ENCODE measurements at places on chromosomes 3 and 15.

GRCh38 chr3:162491952-162492351, 995.3 kb downstream of the OTOL1 start:
- H3K4me3 ChIP-seq: no peak overlapping the region
- H3K27ac ChIP-seq: no peak overlapping the region
- no peaks in the 10 kb centered on the region for H3K4me1 ChIP-seq
- no peak for DNase-seq

DNA sequence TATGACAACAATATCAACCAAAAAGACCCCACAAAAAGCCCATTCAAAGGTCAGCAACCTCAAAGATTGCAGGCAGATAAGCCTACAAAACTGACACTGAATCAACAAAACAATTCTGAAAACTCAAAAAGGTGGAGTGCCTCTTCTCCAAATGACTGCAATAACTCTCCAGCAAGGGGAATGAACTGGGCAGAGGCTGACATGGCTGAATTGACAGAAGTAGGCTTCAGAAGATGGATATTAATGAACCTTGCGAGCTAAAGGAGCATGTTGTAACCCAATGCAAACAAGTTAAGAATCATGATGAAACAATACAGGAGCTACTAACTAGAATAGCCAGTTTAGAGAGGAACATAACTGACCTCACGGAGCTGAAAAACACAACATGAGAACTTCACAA, 20.4 kb upstream of the SLC25A38 start:
- H3K4me1 ChIP-seq: no peaks in the 10 kb centered on the region
- H3K27me3 ChIP-seq: no peaks in the 10 kb centered on the region
- H3K4me3 ChIP-seq: no peak overlapping the region
- H3K27ac ChIP-seq: no peak overlapping the region

- H3K4me3 ChIP-seq: no peak overlapping the region
- H3K4me1 ChIP-seq: peaks cover 5% of the 10 kb centered on the region
- no peak for DNase-seq
- no peak overlapping the region for H3K27ac ChIP-seq
Measured at GRCh38 chr3:123083383-123084124, 16.7 kb downstream of the PDIA5 start.

- no peak overlapping the region for H3K27ac ChIP-seq
- no peaks in the 10 kb centered on the region for H3K36me3 ChIP-seq
- no peaks in the 10 kb centered on the region for H3K27me3 ChIP-seq
Measured at GRCh38 chr15:60583194-60583593, 104.3 kb upstream of the ICE2 start.

DNA sequence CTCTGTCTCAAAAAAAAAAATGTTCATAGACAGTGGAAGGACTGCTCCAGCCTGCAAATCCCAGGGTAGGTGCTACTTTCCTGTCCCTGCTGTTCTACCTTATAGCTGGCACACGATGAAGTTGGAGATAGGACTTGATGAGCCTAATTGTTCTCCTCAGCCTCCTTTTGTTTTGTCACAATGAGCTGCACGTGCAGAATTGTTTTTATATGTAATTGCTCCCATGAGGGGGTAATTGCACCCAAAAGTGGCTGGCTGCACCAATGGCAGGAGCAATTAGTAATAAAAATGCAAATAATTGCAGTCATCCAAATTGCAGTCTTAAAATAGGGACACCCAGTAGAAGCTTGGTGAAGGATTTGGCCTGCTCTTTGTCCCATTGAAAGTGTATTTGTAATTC, 63.0 kb upstream of the PFN2 start:
- H3K36me3 ChIP-seq: no peaks in the 10 kb centered on the region
- DNase-seq: no peak
- peaks cover 2% of the 10 kb centered on the region for H3K27me3 ChIP-seq

- H3K36me3 ChIP-seq: no peaks in the 10 kb centered on the region
- peak overlapping the region; percentile 96 for H3K4me3 ChIP-seq
- H3K27ac ChIP-seq: peak overlapping the region; percentile 76
- H3K27me3 ChIP-seq: no peaks in the 10 kb centered on the region
Measured at GRCh38 chr15:75578173-75578947, 755 bp downstream of the PTPN9 start.

- peaks cover 9% of the 10 kb centered on the region for H3K4me1 ChIP-seq
- no peaks in the 10 kb centered on the region for H3K36me3 ChIP-seq
- DNase-seq: peak; percentile 68
- no peak overlapping the region for H3K27ac ChIP-seq
Measured at GRCh38 chr15:82045179-82045891, 483 bp downstream of the MEX3B start.

GRCh38 chr3:17213102-17213501, 328.3 kb downstream of the PLCL2 start:
- no peaks in the 10 kb centered on the region for H3K27me3 ChIP-seq
- DNase-seq: no peak
- H3K4me3 ChIP-seq: no peak overlapping the region
- H3K36me3 ChIP-seq: no peaks in the 10 kb centered on the region
- H3K27ac ChIP-seq: no peak overlapping the region
- no peaks in the 10 kb centered on the region for H3K4me1 ChIP-seq

GRCh38 chr3:59334585-59334984, 284.8 kb upstream of the CFAP20DC start:
- no peak overlapping the region for H3K4me3 ChIP-seq
- no peaks in the 10 kb centered on the region for H3K27me3 ChIP-seq
- H3K4me1 ChIP-seq: no peaks in the 10 kb centered on the region

DNA sequence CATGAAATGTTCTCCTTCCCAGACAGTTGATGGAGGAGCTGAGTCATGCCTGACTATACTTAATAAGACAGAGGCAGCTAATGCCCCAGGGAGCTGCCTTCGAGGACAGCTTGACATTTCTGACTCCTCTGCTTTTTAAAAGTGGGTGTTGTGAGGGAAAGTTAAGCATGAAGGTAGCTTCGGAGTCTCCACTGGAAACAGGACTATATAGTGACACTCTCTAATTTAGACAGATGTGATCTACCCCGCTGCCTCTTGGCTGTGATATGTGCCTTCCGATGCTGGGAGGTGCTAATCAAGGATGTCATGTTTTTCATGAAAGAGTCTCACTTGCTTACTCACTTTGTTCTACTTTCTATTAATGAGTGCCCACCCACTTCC, 72.7 kb downstream of the IL1RAP start:
- H3K27me3 ChIP-seq: no peaks in the 10 kb centered on the region
- no peak overlapping the region for H3K4me3 ChIP-seq
- no peaks in the 10 kb centered on the region for H3K36me3 ChIP-seq
- H3K27ac ChIP-seq: no peak overlapping the region
- H3K4me1 ChIP-seq: peaks cover 10% of the 10 kb centered on the region

- no peaks in the 10 kb centered on the region for H3K27me3 ChIP-seq
- peaks cover 11% of the 10 kb centered on the region for H3K36me3 ChIP-seq
- DNase-seq: no peak
- H3K27ac ChIP-seq: no peak overlapping the region
Measured at GRCh38 chr15:99709243-99709986, 23.8 kb downstream of the LYSMD4 start.

DNA sequence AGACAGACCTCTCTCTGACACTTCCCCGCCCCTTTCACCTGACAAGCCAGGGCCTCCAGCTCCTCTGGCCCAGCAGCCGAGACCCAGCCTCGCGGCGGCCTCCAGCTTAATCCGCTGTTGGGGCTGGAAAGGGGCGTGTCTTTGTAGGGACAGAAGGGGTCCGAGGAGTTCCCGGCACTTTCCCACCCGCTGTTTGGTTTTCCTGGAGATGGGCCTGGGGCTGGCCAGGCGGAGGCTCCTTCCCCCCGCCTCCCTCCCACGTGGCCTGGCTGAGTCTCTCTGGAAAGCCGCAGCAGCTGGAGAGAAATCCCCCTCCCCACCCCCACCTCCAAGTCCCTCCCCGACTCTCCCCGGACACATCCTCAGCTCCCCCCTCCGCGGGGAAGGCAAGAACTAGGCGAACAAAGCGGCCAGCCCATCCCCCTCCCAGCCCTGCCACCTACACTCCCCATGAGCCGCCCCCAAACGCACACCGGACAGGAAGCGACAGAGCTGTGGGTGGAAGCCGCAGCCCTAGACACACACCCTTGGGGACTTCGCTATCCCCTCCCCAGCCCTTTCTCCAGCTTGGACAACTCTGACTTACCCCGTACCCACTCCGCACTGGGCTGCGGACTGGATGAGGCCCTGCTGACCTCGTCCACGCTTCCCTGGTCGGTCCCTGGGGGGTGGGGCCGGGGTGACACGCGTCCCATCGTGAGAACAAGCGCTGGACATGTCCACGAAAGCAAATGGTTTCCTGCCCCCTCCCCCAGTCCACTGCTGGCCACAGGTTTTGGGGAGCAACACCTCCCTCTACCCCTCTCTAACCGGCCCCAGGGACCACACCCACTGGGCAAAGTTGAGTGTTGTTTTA, 1.2 kb downstream of the IGDCC4 start:
- peak overlapping the region; percentile 87 for H3K4me3 ChIP-seq
- peak overlapping the region; percentile 71 for H3K27ac ChIP-seq

- H3K27me3 ChIP-seq: no peaks in the 10 kb centered on the region
- H3K27ac ChIP-seq: no peak overlapping the region
- H3K4me1 ChIP-seq: no peaks in the 10 kb centered on the region
- H3K36me3 ChIP-seq: peaks cover 27% of the 10 kb centered on the region
- no peak for DNase-seq
Measured at GRCh38 chr3:52522651-52523251, 10.9 kb downstream of the NT5DC2 start.

DNA sequence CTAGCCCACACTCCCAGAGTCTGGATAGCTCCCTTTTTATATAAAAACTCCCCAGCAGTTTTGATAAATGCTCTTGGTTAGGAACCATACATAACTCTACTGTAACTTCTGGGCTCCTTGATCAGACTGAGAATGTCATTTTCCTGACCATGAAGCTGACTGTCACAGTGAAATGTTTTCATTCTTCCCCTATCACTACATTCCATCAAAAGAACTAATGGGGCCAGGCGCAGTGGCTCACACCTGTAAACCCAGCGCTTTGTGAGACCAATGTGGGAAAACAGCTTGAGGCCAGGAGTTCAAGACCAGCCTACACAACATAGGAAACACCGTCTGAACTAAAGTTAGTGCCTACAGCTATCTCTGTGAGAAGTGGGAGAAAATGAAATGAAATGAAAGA, 72.8 kb upstream of the MYO5C start:
- no peak for DNase-seq
- no peak overlapping the region for H3K27ac ChIP-seq
- no peaks in the 10 kb centered on the region for H3K4me1 ChIP-seq

- no peak overlapping the region for H3K4me3 ChIP-seq
- no peaks in the 10 kb centered on the region for H3K27me3 ChIP-seq
- no peaks in the 10 kb centered on the region for H3K4me1 ChIP-seq
- H3K36me3 ChIP-seq: peaks cover 39% of the 10 kb centered on the region
- DNase-seq: no peak
Measured at GRCh38 chr3:128804017-128804810, 75.2 kb upstream of the ACAD9 start.

GRCh38 chr15:90598031-90598577, 68.4 kb downstream of the CRTC3 start:
- H3K36me3 ChIP-seq: no peaks in the 10 kb centered on the region
- H3K27me3 ChIP-seq: no peaks in the 10 kb centered on the region
- no peak for DNase-seq
- no peak overlapping the region for H3K4me3 ChIP-seq
- peaks cover 4% of the 10 kb centered on the region for H3K4me1 ChIP-seq

DNA sequence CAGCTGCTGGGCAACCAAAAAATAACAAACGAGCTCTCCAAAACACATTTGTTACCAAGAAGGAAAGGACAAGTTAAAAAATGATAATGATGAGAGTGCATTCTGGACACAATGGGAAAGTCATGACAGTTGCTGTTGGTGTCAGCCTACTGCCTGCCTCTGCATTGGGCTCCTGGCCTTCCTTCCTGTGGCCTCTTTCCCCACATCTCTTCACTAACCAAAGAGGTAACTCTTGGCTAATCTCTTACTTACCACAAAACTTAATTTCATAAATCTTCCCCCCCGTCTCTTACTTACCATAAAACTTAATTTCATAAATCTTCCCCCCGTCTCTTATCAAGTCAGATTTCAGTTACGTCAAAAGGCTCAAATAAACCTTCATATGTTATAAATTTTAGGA, 58.6 kb downstream of the AGTR1 start:
- no peak overlapping the region for H3K27ac ChIP-seq
- no peaks in the 10 kb centered on the region for H3K27me3 ChIP-seq
- no peak overlapping the region for H3K4me3 ChIP-seq
- no peaks in the 10 kb centered on the region for H3K4me1 ChIP-seq
- no peaks in the 10 kb centered on the region for H3K36me3 ChIP-seq

- H3K27ac ChIP-seq: no peak overlapping the region
- no peaks in the 10 kb centered on the region for H3K27me3 ChIP-seq
- H3K4me3 ChIP-seq: no peak overlapping the region
- H3K4me1 ChIP-seq: no peaks in the 10 kb centered on the region
Measured at GRCh38 chr15:94182883-94183282, 48.5 kb upstream of the MCTP2 start.

- no peak for DNase-seq
- H3K4me1 ChIP-seq: no peaks in the 10 kb centered on the region
- no peaks in the 10 kb centered on the region for H3K36me3 ChIP-seq
- H3K27ac ChIP-seq: no peak overlapping the region
- no peak overlapping the region for H3K4me3 ChIP-seq
Measured at GRCh38 chr3:106582151-106582550, 713.3 kb upstream of the CBLB start.

GRCh38 chr15:93399121-93399520, 310.1 kb upstream of the RGMA start:
- no peak overlapping the region for H3K27ac ChIP-seq
- H3K36me3 ChIP-seq: no peaks in the 10 kb centered on the region
- H3K27me3 ChIP-seq: no peaks in the 10 kb centered on the region
- DNase-seq: no peak
- H3K4me3 ChIP-seq: no peak overlapping the region
- no peaks in the 10 kb centered on the region for H3K4me1 ChIP-seq

DNA sequence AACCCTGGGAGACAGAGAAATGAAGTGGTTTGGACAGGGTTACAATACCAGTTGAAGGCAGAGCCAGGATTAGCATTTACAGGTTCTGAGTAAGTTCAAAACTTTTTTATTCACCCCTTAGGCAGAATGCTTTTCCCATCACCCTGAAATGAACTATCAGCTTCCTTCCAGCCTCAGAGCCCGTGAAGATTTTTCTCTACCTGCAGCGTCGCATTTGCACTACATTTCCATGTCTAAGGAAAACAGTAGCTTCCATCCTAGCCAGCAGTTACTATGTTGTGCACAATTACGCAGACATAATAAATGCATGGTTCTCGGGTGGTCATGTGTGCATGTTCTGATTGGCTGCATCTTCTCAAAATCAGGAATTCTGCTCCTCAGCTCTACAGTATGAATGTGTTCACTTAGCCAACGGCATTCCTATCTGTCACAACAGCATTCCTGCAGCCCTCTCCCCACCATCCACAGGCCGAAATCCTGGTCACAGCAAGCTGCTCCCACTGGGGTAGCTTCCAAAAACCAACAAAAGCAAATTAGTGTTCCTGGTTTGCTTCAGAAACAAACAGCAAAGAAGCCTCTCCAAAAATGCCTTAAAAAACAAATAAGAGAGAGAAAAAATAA, 510.8 kb upstream of the SEMA6D start:
- no peak overlapping the region for H3K4me3 ChIP-seq
- H3K27me3 ChIP-seq: no peaks in the 10 kb centered on the region
- H3K36me3 ChIP-seq: no peaks in the 10 kb centered on the region

GRCh38 chr3:60636846-60637245, 614.4 kb downstream of the FHIT start:
- H3K27ac ChIP-seq: no peak overlapping the region
- H3K4me3 ChIP-seq: no peak overlapping the region
- no peaks in the 10 kb centered on the region for H3K36me3 ChIP-seq
- no peaks in the 10 kb centered on the region for H3K27me3 ChIP-seq

GRCh38 chr3:61227799-61228198, 23.5 kb downstream of the FHIT start:
- no peaks in the 10 kb centered on the region for H3K36me3 ChIP-seq
- H3K4me3 ChIP-seq: no peak overlapping the region
- no peaks in the 10 kb centered on the region for H3K27me3 ChIP-seq
- H3K4me1 ChIP-seq: no peaks in the 10 kb centered on the region
- DNase-seq: no peak
